ENCODE measurements at places on chromosomes 7 and 10.

DNA sequence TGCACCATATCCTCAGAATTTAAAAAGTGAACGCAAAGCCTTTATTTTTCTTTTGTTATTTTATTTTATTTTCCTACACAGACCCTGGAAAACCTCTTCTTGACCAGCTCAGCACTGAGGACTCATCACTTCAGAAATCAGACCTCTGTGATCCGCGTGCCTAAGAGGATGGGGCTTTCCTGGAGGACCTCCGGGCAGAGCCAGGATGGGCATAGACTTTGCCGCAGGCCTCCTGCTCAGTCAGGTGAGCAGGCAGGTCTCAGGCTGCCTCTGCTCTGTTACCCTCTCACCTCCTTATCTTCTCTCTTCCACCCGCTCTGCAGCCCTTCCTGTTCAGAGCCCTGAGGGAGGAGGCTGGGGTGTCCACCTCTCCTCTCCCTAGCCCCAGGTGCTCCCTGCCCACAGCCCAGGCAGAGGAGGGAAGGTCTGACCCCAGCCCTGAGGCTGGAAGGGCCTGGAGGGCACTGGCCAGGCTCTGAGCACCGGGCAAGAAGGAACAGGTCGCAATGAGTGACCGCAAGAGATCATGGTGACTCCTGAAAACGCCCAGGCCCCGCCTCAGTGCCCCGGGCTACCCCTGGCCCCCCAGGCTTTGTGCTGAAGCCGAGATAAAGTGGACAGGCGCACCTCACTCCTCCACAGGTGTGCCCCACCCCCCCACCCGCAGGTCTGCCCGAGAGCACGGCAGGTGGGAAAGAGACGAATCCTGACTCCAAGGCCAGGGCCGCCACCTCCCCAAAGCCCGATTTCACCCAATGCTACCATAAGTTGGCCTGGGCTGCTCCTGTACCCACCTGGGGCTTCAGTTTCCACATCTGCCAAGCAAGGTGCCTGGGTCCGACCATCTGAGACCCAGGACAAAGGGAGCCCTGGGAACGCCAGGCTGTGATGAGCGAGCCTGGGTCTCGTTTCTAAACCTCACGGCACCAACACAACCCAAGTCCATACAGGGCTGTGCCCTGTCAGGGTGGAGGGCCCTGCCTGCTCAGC is 2.8 kb downstream of the CALML5 start:
- no peak for DNase-seq

DNA sequence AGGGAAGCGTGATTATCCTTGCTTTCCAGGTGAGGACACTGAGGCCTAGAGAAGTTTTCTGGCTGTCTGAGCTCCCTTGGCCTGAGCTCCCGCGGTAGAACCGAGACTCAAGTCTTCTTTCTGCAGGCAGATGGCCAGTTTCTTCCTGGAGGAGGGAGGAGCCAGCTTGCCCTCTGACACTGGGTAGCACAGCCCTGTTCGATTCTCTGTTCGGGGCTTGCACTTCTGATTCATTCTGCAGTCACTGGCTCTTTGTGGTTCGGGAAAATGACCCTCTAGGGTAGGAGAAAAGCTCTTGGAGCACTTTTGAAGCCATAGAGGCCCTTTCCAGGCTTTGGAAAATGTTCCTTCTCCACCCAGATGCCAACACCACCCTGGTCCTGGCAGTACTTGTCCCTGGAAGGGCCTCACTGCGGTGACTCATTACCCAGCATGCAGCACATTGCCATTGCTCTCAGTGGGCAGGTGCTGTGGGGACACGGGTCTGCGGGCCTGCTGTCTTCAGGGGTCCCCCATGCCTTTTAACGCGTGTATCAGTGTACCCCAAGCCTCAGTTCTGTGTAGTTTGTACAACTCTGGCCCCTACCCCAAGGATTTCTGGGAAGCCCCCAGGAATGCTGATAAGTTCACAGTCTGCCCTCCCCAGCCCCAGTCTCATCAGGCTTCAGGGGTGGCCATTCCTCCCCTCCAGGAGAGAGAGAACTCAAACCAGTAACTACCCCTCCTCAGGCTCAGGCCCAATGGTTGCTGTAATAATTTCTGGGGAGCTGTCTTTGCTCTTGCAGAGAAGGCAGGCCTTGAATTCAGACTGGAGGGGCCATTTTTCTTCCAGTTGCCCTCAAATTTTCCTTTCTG is 11.9 kb downstream of the CHST3 start:
- no peak for DNase-seq

DNA sequence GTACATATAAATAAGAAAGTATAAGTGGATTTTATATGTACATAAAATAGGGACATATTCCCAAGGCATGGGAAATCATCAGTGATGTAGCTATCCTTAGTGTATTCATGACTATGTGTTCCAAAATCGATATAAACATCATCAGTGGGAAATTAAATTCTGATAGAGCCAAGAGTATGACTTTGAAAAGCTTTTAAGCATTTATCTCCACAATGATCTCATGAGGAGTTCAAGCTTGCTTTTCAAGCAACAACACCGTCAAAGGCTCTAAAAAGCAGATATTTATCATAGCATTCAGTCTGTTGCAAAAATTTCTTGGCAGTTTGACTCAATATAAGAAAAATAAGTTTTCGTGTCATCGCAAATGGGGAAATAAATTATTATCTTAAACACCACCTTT is 14.5 kb upstream of the NEBL start:
- DNase-seq = no peak

DNA sequence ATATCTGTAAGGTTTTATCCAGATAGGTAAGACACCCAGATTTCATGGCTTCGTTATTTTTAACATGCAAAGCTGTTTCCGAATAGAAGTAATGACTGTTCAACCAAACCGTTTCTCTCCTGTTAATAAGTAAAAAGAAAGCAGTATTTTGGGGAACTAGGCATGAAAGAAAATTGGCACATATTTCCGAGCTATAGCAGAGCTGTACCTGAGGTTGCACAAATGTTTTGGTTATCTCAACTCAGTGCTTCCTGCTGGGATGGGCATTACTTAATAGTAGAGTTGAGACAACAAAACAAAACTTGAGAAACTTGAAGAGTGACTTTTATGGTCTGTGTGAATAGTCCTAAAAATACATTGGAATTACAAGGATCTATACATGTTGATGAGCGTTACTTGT is 564.3 kb upstream of the SORCS1 start:
- no peak for DNase-seq
